ENCODE measurements at places on chromosomes 7 and 10. TPM values are rescaled to one million over a fixed set of nuclear protein-coding genes. Genes with fewer than 3 reads are reported as not detected.

DNA sequence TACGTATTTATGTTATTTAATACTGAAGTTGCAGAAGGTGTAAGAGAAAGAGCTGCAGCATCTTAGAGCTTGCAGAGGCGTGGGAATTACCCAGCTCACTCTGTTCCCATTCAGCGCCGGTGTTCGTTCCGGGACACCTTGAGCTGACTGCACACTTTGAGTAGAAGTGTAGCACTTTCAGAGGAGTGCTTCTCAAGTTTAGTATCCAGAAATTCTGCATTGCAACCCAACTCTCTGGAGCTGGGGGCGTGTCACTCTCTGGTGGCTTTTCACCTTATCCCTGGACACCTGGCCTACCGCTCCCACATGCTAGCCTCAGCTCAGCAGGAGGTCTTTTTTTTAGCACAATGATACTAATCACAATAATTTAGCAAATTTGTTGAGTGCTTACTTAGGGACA, 66.4 kb upstream of the SHH start:
- DNase-seq = no peak

DNA sequence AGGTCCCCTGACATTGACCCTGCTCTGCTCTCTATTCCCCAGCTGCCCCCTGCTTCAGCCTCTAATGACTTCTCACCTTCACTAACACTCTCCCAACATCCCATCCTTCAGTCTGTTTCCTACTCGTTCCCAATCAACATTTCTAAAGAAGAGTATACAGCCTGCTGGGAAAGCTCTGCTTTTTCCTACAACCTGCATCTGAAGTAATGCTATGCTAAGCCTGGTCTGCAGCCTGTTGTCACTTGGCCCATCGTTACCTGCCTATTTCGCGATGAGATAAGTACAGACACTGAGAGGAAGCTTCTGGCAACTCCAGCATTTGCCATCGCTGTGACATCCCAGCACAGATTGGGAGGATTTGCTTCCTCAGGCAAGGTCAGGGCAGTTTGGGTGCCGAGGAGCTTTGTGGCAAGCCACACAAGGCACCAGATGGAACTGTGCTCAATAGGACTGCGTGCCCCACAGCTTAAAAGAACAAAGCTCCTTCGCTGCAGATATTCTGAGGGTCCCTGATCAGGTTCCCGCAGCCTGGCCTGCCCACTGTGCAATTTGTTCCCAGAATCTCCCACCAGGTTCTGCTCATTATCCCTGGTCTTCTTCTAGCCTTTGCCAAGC, 51.4 kb downstream of the PKD1L1 start:
- no peak for DNase-seq

The NET1 gene
- 25.6 TPM for total RNA-seq

DNA sequence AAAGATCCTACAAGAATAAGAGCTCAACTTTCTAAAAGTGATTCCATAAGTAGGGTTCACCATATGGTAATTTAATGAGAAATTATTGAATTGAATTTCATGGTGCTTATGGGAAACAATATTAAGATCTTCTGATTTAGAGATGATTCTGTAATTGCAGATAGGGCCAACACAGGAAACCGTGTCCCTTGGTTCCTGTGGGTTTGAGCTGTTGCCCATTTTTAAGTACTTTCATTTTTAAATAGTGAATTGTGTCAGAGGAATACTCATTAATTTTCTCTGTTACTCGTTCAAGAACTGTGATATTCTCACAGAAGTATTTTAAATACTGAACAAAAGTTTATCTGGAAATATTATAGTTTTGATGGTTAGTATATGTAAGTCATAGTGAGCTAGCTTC, 129.2 kb downstream of the SRI start:
- DNase-seq = no peak

GRCh38 chr10:114761205-114762193, 60.1 kb upstream of the FHIP2A start:
- DNase-seq = no peak

DNA sequence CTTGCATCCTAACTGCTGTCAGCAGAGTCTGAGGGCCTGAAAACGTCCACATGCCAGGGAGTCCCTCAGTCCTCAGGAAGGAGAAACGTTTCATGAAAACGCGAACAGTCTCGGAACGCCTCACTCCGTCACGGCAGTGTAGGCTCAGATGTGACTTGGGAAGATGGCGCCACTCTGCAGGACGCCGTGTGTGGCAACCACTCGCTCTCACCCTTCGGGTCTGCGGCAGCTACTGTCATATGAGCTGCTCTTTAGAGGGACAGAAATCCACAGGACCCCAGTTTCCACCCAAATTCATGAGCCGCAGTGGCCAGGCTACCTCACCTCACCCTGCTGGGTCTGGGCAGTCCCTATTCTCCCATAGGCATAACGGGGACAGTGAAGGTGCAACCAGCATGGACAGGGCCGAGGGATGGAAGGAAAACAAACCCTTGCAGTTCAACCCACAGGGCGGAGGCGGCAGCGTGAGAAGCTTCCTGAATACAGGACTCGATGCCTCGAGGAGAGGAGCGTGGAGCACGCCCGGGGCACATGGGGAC, 438.3 kb downstream of the DNAJB6 start:
- DNase-seq = no peak

The AKR1D1 gene
- total RNA-seq = not detected

- no peak for DNase-seq
Measured at GRCh38 chr10:24790073-24790472, 66.4 kb upstream of the ARHGAP21 start.

- DNase-seq = no peak
Measured at GRCh38 chr10:98077223-98077622, 46.8 kb upstream of the CRTAC1 start.

The USP6NL gene
- total RNA-seq = 7.9 TPM

The HOXA4 gene
- total RNA-seq = 0.97 TPM

DNA sequence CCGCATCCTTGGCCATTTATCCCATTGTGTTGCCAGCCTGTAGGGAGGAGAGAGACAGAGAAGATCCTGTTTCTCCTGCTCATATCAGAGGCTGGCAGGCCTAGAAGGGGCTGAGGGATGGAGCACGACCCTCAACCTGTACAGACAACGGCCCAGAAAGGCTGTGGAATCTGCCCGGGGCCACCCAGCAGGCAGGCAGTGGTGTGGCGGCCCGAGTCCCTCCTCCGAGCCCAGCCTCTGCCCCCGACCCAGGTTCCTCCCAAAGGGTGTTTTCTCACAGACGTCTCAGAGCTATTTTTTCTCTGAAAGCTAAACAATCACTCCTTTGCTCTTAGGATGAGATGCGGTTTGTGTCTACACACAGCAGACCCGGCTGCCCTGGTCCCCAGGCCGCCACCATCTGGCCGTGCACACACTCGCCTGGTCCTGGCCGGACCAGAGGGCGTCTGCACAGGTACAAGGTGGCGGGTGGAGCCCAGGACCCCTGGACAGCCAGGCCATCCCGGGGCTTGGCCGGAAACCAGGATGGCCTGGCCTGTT, 69.3 kb downstream of the FOXL3 start:
- DNase-seq = no peak

The POT1 gene
- total RNA-seq = 10.4 TPM

DNA sequence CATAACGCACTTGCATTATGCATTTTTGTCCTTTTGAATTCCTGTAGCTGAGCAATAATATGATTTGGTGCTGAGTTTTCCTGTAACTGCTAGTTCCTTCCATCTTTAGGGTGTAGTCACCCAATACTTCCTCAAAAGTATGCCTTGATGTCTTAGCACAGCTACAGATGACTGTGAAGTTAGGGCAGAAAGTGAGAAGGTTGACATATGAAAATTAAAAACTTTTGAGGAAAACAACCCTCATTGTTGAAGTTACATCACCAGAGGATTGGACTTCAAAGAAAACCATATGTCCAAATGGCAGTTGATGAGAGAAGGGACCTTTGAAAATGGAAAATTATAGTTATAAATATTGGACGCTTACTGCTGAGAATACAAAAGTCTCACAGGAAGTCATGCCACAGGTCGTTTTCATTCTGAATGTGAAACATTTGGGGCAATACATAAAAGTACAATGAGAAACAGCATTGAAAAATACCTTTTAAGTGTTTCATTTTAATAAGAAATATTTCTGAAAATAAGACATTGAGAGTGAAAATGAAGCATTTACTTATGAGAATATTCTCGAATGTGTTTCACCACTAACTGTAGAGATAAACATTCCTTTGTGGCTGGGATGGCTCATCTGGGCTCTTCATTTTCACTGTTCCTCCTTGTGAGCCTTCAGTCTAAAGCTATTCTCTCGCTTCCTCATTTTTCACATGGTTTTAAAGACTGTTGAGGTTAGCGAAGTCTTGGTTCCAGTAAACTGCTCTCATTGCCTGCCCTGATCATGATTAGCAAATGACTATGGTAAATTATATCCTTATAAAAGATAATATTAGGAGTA, 61.4 kb upstream of the NME8 start:
- no peak for DNase-seq

The LSM8 gene
- 22.1 TPM for total RNA-seq

The RNF148 gene
- total RNA-seq = 0.35 TPM

The KLLN gene
- 0.56 TPM for total RNA-seq

DNA sequence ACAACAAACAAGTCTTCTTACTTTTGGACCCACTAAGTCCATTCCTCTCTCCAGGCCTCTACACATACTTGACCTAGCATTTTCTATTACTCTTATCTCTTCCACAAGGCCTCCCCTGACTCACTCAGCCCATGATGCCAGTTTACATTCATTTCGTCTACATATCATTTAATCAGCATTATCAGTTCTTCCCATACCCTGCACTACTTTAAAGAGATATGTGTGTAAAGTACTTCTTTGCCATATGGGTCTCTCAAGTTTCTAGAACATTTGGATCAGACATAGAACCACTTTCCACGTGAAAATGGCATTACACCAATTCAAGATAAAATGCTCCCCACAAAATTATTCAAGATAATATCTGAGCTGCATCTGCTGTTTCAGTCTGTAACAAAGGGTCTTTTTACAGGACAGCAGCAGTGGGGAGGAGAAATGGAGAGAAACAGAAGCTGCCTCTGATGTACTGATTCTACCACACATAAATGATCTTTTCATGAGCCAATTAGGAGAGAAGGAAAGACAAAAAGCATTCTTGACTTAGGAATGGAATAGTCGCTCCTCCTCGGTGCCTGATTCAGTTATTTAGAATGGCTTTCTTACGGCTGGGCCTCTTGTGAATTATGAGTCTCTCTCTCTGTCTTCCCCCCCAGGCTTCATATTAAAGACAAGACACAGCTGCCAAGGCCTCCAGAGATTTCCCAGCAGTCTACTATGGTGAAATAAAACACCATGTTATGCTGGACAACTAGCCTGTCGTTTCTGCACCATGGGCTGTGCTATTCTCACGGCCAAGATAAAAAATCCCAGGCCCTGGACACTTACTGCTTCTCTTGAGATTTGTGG, 46.9 kb upstream of the SEPTIN7 start:
- DNase-seq = peak; percentile 55

The TMEM229A gene
- not detected for total RNA-seq

- DNase-seq = peak; percentile 87
Measured at GRCh38 chr10:102133373-102134195, 744 bp downstream of the PPRC1 start.

DNA sequence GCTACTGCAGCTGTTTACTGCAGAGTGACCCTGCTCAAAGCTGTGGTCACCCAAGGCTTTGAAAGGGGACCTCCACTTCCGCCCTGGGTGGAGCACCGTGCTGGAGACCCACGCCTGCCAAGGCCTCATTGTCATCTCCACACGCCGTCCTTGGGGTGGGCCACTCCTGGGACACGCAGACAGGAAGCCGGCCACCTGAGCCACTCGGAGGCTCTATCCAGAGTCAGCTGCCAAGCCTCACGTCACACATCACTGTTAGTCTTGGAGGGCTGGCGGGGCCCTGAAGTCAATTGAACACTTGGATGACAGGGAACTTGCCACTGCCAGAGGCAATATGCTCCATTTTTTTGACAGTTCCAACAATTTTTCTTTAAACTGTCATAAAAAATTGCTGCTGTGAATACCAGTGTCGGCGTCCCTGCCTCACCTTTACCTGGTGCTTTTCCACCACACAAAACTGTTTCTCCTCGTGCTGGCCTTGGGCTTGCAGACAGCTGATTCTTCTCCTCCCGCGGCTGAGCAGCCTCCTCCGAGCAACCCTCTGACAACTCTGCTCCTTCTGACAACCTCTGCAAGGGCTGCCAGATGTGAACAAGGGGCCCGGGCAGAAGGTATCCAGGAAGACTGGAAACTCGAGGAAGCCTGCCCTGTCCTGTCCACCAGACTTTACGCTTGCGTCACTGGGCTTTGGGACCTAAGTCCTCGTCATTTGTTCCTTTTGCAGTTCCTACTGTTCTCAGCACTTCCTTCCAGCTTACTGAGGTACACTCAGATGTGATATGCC, 81.9 kb downstream of the EGFR start:
- peak; percentile 88 for DNase-seq

The TMEM196 gene
- not detected for total RNA-seq

The ADAM22 gene
- total RNA-seq = 4.3 TPM

The MINDY3 gene
- total RNA-seq = 29.7 TPM

GRCh38 chr7:36509962-36510361, 120.3 kb downstream of the ANLN start:
- DNase-seq = no peak

DNA sequence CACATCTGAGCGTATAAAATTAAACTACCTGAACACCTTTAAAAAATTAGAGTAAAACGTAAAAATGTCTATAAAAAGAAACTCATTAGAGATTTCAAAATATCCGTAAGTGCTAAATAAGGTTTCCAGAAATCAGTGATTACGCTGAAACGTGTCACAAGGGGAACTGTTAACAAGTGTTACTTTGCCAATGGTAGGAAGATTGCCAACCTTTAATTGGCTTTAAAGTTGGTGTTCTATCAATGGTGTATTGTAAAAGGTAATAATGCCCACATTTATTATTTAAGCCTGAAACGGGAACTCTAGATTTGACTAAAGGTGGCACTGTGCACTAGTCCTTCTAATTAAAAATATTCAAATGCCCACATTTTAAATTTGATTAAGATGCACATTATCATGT, 37.8 kb upstream of the HIBADH start:
- no peak for DNase-seq

- DNase-seq = no peak
Measured at GRCh38 chr7:49564379-49564714, 209.1 kb upstream of the VWC2 start.

The ACTR1A gene
- total RNA-seq = 89.2 TPM

The FBXL13 gene
- 0.65 TPM for total RNA-seq

DNA sequence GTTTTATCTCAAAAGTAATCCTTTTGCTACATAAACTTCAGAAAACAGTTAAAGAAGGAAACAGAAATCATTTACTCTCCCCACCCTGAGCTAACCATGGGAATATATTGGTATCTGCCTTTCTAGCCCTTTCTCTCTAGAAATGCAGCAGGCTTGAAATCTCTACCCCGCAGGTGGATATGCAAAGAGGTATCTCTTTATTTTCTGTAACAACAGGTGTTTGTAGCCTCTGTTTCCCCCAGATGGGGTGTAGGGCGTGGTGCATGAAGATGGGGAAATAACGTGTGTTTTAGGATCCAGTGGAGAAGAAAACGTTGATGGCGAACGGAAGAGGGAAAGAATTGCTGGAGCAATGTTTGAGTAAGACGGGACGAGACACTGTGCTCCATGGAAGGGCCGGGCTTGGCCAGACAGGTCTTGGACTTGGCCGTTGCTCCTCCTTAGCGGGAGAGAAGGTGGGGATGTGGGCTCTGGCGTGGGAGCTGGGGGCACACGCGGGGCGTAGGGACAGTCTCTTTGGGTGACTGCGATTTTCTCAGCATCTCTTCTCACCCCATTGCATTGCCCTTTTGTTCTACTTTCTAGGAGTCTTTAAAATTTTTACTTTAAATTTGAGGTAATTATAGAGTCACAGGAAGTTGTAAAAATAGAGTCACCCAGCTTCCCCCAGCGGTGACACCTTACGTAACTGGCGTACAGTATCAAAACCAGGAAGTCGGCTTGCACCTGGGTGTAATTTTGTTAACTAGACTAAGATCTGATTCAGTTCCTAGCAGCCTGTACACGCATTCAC, 82.9 kb downstream of the ELFN1 start:
- no peak for DNase-seq

GRCh38 chr10:73131301-73131700, 21.0 kb downstream of the NUDT13 start:
- DNase-seq = no peak

All from left cardiac atrium (tissue), 4 donors.